Progenitor cell of endocrine pancreas (in vitro differentiated cells): ENCODE measurements at places on chromosomes 7 and 10. TPM values are rescaled to one million over a fixed set of nuclear protein-coding genes. Genes with fewer than 3 reads are reported as not detected.

DNA sequence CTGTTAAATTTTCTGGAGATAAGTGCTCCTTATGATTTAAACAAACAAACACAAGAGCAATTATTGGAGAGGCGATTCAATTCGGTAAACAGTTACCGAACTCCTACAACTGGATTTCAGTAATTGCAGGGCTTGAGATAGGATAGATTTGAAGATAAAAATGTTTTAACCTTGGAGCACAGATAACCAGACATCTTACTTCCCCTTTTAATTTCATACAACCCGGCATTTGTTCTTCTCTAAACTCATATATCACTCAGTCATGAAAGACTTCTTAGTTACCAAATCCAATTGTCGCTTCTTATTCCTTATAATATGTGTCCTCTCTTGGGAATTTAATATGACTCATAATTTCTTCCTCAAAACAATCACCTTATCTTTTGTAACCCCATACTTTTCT is 235.9 kb upstream of the CSTF2T start:
- DNase-seq = no peak

- no peak for DNase-seq
These were observed 99.8 kb upstream of the HGF start for GRCh38 chr7:81869670-81870069.

DNA sequence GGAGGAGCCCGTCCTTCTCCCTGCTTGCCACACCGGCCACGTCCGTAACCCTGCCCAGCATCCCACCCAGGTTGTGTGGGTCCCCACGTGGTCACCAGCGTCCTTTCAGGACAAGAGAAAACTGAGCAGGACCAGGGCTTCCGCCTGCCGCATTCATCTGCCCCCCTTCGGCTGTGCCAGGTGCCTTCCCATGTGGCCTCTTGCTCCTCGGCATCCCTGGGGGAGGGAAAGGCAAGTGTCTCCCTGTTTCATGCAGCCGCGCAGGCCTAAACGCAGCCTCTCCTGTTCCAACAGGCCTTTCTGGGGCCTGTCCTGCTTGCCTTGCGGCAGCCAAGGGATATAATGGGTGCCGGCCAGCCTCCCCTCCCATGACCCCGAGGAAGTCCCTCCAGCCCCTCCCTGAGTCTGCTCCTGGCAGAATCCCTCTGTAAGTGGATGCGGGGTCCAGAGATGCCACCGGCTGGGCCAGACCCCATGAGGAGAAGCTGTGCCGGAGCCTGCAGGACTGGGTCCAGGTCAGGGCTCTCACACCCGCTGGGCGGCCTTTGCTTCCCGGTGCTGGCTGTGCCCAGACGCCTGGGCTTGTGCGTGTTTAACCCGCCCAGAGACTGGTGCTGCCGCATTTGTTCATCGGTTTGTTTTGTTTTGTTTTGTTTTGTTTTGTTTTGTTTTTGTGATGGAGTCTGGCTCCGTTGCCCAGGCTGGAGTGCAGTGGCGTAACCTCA is 23.1 kb downstream of the SHH start:
- no peak for DNase-seq

DNA sequence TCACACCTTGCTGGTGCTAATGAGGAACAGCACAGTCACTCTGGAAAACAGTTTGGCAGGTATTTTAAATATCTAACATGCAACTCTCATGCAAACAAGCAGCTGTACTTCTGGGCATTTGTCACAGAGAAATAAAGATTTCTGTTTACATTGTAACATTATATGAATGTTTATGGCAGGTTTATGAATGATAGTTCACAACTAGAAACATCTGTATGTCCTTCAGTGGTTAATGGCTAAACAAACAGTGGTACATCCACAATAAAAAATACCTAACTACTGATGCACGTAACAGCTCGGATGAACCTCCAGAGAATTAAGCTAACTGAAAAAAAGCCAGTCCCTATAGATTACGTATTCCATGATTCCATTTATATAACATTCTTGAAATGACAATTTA is 109.6 kb downstream of the GPR37 start:
- no peak for DNase-seq

- DNase-seq = peak; percentile 22
These were observed at the start of gene RAPGEF5 for GRCh38 chr7:22356701-22357310. RAPGEF5 (minus strand) TSS chr7:22357154; CDS start chr7:22357060, 94 bp downstream.

DNA sequence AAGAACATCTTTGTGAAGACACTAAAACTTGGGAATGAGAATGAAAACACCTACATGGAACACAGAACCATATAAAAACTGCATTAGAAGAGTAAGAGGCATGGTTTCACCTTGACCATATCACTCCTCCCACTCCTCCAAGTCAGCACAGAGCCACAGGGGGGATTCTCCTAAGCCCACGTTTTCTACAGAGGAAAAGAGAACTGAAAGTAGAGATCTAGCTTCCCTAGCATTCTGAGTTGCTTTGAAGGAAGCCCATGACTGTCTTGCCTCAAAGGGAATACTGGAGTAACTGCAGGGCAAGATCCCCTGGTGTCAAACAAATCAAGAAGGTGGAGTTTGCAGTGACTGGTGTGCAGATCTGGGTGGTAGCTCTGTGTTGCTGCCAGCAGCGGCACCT is 43.9 kb downstream of the HBP1 start:
- DNase-seq = no peak

DNA sequence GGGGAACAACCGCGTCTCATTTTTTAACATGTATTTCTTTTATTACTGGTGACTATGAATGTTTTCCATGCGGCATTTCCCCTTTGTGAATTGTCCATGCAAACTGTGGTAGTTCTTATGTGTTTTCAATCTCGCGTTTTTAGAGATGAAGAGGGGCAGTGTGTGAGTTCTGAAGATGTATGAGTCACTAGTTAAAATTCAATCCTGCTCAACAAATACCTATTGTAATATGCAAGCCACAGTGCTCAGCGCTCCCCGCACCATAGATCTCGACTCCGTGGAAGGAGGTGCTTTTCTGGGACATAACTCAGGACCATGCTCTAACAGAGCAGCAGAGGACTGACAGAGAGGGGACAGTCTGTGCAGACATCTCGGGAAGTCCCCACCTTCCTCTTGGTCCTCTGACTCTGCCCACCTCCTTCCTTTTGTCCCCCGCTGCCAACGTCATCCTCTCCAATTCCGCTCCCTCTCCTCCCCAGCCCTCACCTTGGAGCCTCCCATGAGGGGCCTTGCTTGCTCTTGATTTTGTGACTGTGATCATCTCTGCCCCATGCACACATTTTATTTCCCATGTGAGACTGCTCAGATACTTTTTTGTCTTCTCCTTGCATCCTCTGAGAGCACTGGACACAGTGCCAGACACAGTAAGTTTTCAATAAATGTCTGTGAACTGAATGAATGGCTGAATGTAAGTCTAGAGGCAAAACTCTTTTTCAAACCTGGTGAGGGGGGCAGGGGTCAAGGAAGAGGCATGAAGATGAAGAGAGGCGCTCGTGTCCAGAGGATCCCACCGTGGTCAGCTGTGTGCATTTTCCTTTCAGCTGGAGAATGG is 42.7 kb upstream of the PLEKHA1 start:
- DNase-seq = no peak

DNA sequence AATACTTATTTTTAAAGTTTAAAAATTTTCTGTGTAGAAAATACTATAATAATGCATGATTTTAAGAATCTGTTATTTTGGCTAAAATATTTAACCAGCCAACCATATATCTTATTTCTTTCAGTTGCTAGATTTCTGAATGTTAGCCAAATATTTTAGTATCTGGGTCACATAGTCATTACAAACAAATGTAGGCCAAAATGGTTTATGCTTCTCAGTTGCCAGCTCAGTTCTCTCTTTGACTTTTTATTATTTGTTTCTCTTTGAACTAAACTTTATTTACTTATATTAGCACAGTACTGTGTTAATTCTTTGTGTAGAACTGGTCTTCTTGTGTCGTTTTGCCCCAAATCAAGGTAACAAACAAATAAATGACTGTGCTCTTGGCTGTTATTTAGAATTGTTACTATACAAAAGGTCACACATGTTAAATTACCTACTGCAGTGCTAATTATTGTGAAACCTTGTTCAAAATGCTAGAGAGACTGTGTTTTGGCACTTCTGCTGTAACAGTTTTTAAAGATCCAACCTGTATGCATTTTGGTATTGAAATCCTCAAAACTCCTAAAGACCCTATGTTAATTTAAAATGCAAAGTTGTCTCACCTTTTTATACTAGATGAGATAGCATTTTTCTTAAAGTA is 39.8 kb downstream of the ZEB1 start:
- DNase-seq = no peak

DNA sequence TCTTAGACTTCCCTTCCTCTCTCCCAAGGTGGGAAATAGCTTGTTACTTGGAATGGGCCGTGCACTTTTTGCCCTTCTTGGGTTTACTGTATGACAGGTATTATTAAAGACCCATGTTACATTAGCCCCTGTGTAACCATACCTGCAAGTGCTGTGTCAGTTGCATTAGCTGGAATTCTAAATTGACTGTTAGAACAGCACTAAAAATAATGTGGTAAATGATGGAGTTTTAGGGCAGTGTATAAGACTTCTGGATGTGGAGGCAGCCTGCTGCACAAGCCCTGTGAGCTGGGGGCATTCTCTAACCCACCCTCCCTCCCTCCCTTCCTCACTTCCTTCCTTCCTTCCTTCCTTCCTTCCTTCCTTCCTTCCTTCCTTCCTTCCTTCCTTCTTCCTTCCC is 52.7 kb downstream of the GALNT17 start:
- DNase-seq = no peak

GRCh38 chr10:14673189-14673861 is 101.4 kb downstream of the FAM107B start:
- no peak for DNase-seq

The CYP2E1 gene
- total RNA-seq = 0.91 and 1.4 TPM in 2 replicates

The OPN4 gene
- total RNA-seq = not detected in 2 replicates

The ATRNL1 gene
- 24.2 and 25.9 TPM in 2 replicates for total RNA-seq
